ENCODE measurements at places on chromosomes 2 and 18.

GRCh38 chr18:7514796-7515440 lies 52.2 kb upstream of the PTPRM start:
- no peak for DNase-seq
- H3K4me3 ChIP-seq, result no peak overlapping the region
- H3K36me3 ChIP-seq, result no peaks in the 10 kb centered on the region

- H3K27me3 ChIP-seq, result no peaks in the 10 kb centered on the region
- no peak overlapping the region for H3K4me3 ChIP-seq
- no peaks in the 10 kb centered on the region for H3K4me1 ChIP-seq
Measured at GRCh38 chr2:31075431-31075830, 62.8 kb downstream of the GALNT14 start.

GRCh38 chr2:18483896-18484295 lies 76.6 kb downstream of the RDH14 start:
- H3K4me1 ChIP-seq, result no peaks in the 10 kb centered on the region
- no peaks in the 10 kb centered on the region for H3K27me3 ChIP-seq
- H3K27ac ChIP-seq, result peak overlapping the region; percentile 61
- H3K4me3 ChIP-seq, result no peak overlapping the region
- peak; percentile 48 for DNase-seq

GRCh38 chr2:177053716-177054115 lies 158.9 kb upstream of the HNRNPA3 start:
- no peak overlapping the region for H3K4me3 ChIP-seq
- no peak overlapping the region for H3K27ac ChIP-seq
- no peaks in the 10 kb centered on the region for H3K27me3 ChIP-seq

DNA sequence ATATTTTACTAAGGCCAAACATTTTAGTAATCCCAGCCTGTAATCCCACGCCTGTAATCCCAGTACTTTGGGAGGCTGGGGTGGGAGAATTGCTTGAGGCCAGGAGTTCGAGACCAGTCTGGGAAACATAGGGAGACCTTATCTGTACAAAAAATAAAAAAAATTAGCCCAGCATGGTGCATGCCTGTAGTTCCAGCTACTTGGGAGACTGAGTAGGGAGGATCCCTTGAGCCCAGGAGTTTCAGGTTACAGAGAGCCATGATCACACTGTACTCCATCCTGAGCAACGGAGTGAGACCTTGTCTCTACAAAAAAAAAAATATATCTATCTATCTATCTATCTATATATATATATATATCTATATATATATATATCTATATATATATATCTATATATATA lies 19.1 kb downstream of the KLHL23 start:
- H3K36me3 ChIP-seq, result no peaks in the 10 kb centered on the region
- no peak overlapping the region for H3K27ac ChIP-seq
- DNase-seq, result no peak
- no peak overlapping the region for H3K4me3 ChIP-seq
- no peaks in the 10 kb centered on the region for H3K27me3 ChIP-seq
- no peaks in the 10 kb centered on the region for H3K4me1 ChIP-seq

GRCh38 chr2:75324141-75324540 lies 124.8 kb upstream of the TACR1 start:
- no peaks in the 10 kb centered on the region for H3K27me3 ChIP-seq
- no peak overlapping the region for H3K4me3 ChIP-seq
- no peaks in the 10 kb centered on the region for H3K36me3 ChIP-seq
- no peak overlapping the region for H3K27ac ChIP-seq

- no peak for DNase-seq
- H3K27ac ChIP-seq, result no peak overlapping the region
- no peaks in the 10 kb centered on the region for H3K36me3 ChIP-seq
- H3K27me3 ChIP-seq, result no peaks in the 10 kb centered on the region
Measured at GRCh38 chr2:8416849-8417832, 264.7 kb upstream of the ID2 start.

- no peak for DNase-seq
- H3K27me3 ChIP-seq, result no peaks in the 10 kb centered on the region
- no peak overlapping the region for H3K4me3 ChIP-seq
- no peaks in the 10 kb centered on the region for H3K36me3 ChIP-seq
- no peak overlapping the region for H3K27ac ChIP-seq
Measured at GRCh38 chr2:157363612-157364101, 38.0 kb upstream of the ERMN start.
